ENCODE measurements at places on chromosomes 12 and 14. TPM values are rescaled to one million over a fixed set of nuclear protein-coding genes. Genes with fewer than 3 reads are reported as not detected.

GRCh38 chr12:68792952-68793351, 15.0 kb upstream of the MDM2 start:
- DNase-seq = peak; percentile 69
- H3K4me1 ChIP-seq = peaks cover 29% of the 10 kb centered on the region
- H3K27ac ChIP-seq = peak overlapping the region; percentile 84
- no peaks in the 10 kb centered on the region for H3K36me3 ChIP-seq

GRCh38 chr14:95069547-95069946, 87.8 kb downstream of the DICER1 start:
- H3K4me3 ChIP-seq = no peak overlapping the region
- H3K4me1 ChIP-seq = no peaks in the 10 kb centered on the region
- no peak for DNase-seq
- no peaks in the 10 kb centered on the region for H3K36me3 ChIP-seq
- H3K27me3 ChIP-seq = no peaks in the 10 kb centered on the region
- no peak overlapping the region for H3K27ac ChIP-seq

DNA sequence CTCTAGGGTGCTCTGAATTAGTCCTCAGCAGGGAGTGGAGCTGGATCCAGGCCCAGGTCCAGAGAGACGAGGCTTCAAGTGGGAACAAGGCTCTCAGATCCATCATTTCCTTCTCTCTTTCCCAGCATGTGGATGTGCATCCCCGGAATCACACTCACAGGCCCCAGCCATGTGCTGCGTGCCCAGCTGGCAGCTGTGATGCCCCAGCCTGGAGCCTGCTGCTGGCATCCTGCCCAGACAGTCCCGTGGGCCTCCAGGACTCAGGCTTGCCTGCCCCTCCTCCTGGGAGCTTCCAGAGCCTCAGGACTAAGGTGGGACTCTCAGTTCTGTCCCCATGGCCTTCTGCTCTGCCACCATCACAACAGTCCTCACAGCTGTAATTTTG, 6.2 kb upstream of the KRT84 start:
- DNase-seq = peak; percentile 37
- H3K27me3 ChIP-seq = peaks cover 11% of the 10 kb centered on the region
- no peaks in the 10 kb centered on the region for H3K36me3 ChIP-seq
- H3K4me1 ChIP-seq = no peaks in the 10 kb centered on the region

DNA sequence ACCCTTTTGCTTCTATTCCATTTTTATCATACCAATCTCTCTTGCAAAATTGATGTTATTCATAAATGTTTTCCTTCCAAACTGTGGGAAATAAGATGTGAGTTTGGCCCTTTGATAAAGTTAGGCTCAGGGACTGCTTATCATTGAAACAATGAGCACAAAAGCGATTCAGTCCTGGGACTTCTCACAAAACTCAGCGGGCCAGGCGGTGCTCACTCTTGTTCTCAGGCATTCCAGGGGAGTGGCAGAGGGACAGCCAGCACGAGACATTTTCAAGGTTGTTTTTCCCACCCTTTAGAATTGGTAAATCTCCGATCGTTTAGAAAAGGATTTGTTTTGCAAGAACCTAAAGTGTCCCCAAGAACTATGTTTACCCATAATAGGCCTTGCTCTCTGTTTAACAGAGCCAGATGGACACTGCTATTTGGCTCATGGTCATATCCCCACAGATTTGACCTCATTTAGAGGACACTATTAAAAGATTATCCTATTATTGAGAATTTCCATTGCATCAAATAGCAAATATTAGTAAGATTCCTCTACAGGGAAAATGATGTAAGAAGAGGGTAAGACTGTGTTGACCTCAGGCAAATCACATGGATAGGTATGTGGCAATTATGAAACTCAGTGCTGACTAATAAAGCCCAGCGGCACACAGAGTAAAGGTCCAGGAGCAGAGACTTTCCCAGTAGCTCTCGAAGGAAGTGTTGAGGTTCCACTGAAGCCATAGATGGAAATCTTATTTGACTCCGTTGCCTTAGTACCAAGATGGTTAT, 102.7 kb upstream of the USP44 start:
- DNase-seq = no peak
- H3K36me3 ChIP-seq = no peaks in the 10 kb centered on the region
- no peaks in the 10 kb centered on the region for H3K27me3 ChIP-seq
- H3K4me1 ChIP-seq = peaks cover 3% of the 10 kb centered on the region
- no peak overlapping the region for H3K4me3 ChIP-seq

DNA sequence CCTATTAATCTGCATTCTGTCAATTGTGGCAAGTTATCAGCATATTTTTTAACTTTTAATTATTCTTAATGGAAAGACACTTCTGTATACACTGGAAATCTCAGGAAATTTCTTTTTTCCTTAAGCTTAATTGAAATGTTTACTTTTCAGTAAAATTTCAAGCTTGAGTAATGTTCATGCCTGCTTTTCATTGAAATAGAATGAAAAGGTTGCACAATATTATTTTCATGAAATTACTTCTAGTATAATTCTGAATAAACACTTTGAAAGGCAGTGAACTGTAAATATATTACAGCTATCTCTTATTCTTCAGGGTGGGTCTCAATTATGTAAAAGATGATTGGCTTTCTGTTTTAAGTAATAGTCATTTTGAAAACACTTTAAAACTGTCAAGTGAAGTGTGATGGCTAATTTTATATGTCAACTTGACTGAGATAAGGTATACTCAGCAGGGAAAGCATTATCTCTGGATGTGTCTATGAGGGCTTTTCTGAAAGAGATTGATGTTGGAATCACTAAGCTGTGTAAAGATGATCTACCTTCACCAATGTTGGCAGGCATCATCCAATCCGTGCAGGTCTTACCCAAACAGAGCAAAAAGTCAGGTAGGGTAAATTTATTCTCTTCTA, 29.9 kb downstream of the CLEC2D start:
- no peak overlapping the region for H3K4me3 ChIP-seq
- H3K27ac ChIP-seq = no peak overlapping the region
- no peaks in the 10 kb centered on the region for H3K4me1 ChIP-seq
- H3K36me3 ChIP-seq = no peaks in the 10 kb centered on the region
- no peaks in the 10 kb centered on the region for H3K27me3 ChIP-seq

- no peak overlapping the region for H3K4me3 ChIP-seq
- H3K27ac ChIP-seq = no peak overlapping the region
- no peaks in the 10 kb centered on the region for H3K27me3 ChIP-seq
Observed at GRCh38 chr12:38776647-38777046, 128.7 kb downstream of the CPNE8 start.

DNA sequence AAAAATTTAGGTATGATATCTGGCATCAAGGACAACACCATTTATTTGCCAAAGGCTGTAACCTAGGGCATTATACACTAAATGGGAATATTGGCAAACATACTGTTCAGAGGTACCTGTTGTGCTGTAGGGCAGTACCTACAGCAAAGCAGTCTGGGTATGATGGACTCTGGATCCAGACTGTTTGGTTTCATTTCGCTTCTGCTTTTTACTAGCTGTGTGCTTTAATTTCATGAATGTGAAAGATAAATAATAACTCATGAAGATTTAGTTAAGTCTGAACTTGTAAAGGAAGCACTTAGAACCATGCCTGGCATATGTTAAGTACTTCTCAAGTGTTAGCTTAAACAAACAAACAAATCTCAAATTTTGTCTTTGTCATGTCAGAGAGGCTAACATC, 17.7 kb upstream of the SLC38A2 start:
- H3K27ac ChIP-seq = no peak overlapping the region
- H3K36me3 ChIP-seq = no peaks in the 10 kb centered on the region
- no peaks in the 10 kb centered on the region for H3K27me3 ChIP-seq
- no peak for DNase-seq
- H3K4me3 ChIP-seq = no peak overlapping the region
- peaks cover 43% of the 10 kb centered on the region for H3K4me1 ChIP-seq

The C12orf75 gene
- total RNA-seq = 36.8 TPM

The HVCN1 gene
- total RNA-seq = 2.7 TPM

The NKX2-1 gene
- not detected for total RNA-seq

The GIT2 gene
- total RNA-seq = 38.0 TPM

The SYT1 gene
- 6.8 TPM for total RNA-seq
